Amygdala (tissue), 56 donors: ENCODE measurements at places on chromosomes 1 and 21.

- DNase-seq, result no peak
These were observed 25.6 kb downstream of the LDLRAP1 start for GRCh38 chr1:25568834-25569596.

- no peak for DNase-seq
These were observed 57.2 kb downstream of the ITPKB start for GRCh38 chr1:226681652-226682493.

DNA sequence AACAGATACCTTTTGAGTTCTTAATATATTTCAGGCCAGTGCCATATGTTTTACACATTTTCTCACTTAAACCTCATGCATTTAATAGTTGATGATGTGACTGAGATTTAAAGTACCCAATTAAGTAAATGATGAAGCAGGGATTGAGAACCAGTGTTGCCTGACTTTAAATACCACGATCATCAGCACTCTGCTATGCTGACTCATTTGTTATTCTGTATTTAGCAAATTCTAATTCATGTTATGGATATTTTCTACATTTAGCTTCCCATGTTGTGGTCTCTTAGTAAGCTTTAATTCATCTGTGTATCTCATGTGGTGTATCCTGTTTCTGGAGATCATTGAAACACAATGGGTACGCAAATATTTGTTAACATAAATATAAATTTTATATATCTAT lies 363.0 kb downstream of the PTBP2 start:
- no peak for DNase-seq

- no peak for DNase-seq
These were observed 7.4 kb upstream of the B3GALNT2 start for GRCh38 chr1:235511470-235512240.

- DNase-seq, result no peak
These were observed 37.0 kb downstream of the UBE2G2 start for GRCh38 chr21:44764319-44765230.
